ENCODE measurements at places on chromosomes 11 and 22.

DNA sequence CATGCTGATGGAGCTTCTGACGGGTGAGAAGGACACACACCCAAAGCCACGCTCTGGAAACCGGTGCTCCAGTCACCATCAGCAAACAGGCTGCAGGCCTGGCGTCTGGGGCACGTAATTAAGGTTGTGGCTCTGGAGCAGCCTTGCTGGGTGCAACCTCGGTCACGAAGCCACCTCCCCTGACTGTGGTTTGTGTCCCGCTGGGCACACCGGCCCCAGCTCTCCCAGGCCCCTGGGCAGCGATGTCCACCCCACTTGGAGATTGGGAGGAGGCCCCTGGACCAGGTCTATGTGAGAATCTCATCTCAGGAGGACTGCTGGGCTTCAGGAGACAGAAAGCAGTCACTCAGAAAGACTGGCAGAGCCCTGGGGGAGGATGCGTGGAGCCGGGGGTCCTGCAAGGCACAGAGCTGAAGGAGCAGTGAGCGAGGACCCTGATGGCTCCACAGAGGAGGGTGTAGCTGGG lies 631.6 kb downstream of the BRD1 start:
- DNase-seq: no peak

DNA sequence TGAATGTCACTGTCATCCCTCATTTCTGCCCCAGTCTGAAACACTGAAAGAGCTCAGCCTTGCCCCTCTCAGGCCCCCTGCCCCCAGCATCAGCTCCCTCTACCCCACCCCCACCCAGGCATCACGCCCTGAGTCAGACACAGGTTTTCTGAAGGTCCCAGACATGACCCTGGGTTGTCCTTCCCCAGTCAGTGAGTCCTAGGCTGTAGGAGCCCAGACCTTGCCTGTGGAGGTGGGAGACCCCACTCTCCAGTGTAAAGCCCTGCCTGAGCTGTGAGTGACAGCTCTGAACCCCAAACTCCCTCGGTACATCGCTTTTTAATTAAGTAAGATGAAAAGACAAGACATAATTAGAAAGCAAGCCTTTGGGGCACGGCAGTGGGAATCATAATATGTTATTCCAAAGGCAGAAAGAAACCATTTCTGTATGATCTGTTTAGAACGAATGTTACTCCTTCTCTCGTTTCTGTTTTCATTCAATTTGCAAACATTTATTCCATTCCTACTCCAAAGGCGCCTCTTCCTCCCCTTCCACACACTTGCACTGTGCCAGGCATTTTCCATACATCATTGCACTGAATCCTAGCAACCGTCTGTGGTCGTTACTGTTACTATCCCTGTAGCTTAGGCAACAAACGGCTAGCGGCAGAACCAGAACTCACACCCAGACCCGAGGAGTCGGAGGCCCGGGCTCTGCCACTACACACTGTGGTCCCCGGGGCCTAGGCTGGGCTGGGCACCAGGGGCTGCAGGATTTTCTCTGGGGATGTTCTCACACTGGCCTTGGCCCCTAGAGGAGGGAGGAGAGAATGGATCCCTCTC lies 63.4 kb downstream of the CD6 start:
- peak; percentile 48 for DNase-seq

GRCh38 chr22:48744967-48745841 lies 1082.5 kb downstream of the BRD1 start:
- DNase-seq: no peak

- DNase-seq: peak; percentile 64
These were observed 48.7 kb downstream of the CYTH4 start for GRCh38 chr22:37331034-37331428.

GRCh38 chr11:4464216-4465159 lies 15.4 kb downstream of the OR52K2 start:
- DNase-seq: no peak

GRCh38 chr11:11813288-11813962 lies 28.3 kb upstream of the USP47 start:
- no peak for DNase-seq

DNA sequence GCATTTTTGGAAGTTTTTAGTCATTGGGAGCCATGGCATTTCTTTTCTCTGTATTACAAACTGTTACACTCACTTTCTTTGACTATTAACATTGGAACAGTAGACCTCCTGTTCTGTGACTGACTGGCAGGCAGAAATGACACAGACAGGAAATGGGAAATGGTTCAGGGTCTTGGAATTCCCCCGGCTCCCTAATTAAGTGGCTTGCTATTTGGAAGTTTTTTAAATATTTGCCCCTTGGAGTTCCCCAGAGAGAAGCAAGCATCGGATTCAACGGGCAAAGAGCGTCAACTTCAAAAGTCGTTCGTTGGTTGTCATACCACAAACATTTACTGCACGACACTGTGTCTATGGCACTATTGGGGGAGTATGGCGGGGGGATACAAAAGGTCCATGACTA lies 1.1 kb upstream of the BIRC2 start:
- DNase-seq: no peak
